NCI-H82 (cell line): ENCODE measurements at places on chromosomes 1 and 21.

DNA sequence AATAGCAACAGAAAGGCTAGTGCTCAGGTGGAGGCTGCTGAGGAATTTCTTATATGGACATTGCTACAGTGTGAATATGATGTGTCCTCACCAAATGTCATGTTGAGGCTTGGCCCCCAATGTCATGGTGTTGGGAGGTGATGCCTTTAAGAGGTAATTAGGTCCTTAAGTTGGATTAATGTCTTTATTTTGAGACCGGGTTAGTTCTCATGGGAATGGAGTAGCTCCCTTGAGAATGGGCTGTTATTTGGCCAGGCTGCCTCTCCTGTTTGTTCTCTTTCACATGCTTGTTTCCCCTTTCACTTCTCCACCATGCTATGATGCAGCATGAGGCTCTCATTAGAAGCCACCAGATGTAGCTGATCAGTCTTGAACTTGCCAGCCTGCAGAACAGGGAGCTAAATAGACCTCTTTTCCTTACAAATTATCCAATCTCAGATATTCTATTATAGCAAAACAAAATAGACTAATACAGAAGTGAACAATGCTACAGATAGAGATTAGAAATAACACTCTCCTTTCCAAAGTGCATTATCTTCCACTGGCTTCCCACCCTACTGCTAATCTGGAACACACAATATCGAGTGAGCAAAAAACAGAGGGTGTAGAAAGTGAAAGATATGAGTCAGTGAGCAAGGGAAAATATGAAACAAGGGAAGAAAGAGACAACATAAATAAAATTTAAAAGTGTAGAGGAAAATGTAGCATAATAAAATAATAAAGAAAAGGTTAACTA lies 160.2 kb downstream of the NTMT2 start:
- peak; percentile 82 for DNase-seq

- DNase-seq: no peak
Observed at GRCh38 chr1:226371866-226372490, 35.9 kb downstream of the PARP1 start.

- DNase-seq: no peak
Observed at GRCh38 chr21:40210251-40210650, 343.0 kb downstream of the PCP4 start.

GRCh38 chr1:167305059-167305705 lies 84.5 kb downstream of the POU2F1 start:
- DNase-seq: peak; percentile 30

DNA sequence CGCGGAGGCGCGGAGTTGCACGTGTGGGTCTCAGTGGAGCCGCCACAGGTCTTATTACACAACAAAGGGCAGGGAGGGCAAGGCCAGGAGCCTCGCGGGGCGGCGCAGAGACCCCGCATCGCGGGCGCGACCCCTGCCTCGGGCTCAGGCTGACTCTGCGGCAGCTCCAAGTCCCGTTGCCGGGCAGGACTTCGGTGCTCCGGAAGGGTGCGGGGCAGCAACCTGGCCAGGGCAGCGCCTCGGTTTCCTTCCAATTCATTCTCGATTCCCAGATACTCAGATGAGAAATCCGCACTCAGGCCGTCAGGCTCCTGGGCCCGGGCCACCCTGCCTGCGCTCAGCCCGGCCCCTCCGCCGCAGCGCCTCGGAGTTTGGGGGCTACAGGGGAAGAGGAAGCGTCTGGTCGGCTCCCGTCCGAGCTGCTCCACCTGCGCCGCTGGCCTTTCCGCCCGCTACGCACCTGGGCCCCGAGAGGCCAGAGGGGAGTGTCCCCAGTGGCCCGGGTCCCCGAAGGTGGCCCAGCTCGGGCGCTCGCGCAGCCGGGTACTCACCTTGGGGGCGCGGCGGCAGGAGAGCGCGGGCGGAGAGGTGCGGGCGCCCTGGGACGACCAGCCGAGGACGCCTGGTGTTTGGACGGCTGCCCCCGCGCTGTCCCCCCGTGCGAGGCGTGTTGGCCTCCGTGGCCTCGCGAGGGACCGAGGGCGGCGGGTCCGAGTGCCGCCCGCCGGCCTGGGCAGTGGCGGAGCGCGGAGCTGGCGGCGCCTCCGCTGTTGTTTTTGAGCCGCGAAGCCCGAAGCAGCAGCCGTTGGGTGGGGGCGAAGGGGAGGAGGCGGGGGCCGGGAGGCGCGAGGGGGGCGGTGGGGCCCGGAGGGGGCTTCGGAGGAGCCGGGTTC lies 1.1 kb upstream of the PRDM16 start:
- DNase-seq: no peak

DNA sequence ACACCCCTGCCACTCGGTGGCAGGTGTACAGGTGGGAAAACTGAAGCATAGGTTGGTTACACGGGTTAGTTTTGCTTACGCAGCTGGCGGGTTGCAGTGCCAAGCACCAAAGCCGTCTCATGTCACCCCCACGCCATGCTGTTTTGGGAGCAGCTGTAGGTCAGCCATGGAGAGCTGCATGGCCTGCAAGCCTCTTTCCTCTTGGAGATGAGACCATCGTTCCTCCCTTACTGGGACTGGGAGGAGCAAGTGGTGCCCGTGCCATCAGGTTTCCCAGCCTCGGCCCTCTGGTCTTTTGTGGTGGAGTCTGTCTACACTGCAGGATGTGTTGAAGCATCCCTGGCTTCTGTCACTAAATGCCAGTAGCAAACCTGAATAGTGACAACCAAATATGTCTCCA lies 46.9 kb downstream of the AJAP1 start:
- no peak for DNase-seq

DNA sequence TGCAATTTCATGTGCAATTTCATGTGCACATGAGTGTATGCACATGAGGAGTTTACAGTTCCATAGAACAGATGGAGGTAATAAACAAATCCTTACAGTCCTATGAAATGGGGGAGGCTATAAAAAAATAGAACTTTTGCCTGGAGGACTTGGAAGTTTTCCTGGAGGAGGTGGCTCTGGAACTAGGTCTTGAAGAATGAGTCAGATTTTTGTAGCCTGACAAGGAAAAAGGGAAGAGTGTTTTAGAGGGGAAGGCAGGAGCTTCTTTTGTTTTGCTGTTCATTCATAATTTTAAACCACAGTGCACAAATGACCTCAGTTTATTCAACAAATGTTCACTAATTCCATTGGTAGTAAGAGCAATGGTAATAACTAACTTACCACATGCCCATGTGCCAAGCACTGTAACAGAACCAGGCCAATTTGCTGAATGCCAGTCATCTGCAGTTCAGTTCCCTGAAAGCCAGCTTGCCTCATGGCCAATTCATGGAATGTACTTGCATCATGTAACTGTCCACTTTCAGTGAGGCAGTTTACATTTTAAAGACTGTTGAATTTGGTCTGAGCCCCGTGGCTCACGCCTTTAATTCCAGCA lies 2.7 kb downstream of the DIO1 start:
- no peak for DNase-seq

- DNase-seq: no peak
Observed at GRCh38 chr21:43834146-43834905, 30.7 kb upstream of the AGPAT3 start.

GRCh38 chr1:17192394-17193221 lies 12.3 kb upstream of the PADI1 start:
- DNase-seq: no peak

- DNase-seq: no peak
Observed at GRCh38 chr1:50261951-50262350, 153.2 kb downstream of the ELAVL4 start.

GRCh38 chr1:179807691-179808485 lies 64.8 kb downstream of the FAM163A start:
- no peak for DNase-seq

DNA sequence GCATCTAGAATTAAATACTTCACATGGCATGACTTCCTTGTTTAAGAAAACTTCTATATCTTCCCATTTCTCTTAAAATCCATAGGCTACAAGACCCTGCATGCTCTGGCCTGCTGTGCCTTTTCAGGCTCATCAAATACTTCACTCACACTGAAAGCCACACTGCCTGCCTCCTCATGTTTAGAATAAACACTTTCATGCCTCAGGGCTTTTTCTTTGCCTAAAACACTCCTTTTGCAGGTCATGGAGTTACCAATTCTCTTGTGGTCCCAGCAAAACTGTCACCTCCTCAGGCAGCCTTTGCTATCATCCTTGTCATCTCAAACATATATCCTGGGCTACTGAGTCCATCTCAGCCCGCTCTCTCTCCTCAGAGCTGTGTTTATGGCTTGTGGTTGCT lies 5.5 kb downstream of the SGIP1 start:
- no peak for DNase-seq

GRCh38 chr1:229434641-229435051 lies 752 bp upstream of the ACTA1 start:
- DNase-seq: peak; percentile 97
